Fibroblast of skin of right quadriceps (primary cell): ENCODE measurements at places on chromosomes 5 and 9.

- no peak for DNase-seq
These were observed 109.1 kb downstream of the INIP start for GRCh38 chr9:112608851-112609250.

DNA sequence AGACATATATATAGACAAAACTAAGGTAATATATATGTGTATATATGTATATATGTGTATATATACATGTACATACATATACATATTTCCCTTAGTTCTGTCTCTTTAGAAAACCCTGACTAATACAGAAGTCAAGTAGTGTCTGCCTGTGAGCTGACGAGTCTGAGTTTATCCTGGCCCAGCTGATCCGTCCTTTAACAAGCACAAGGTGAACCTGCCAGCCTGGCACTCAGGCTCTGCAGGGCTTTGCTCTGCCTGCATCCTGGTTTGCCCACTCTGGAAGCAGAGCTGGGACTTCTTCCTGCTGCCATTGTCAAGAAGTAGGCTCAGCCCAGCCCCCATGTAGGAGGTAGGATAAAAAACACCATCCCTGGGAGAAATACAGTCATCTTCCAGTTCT lies 388.0 kb downstream of the ICE1 start:
- DNase-seq: no peak

DNA sequence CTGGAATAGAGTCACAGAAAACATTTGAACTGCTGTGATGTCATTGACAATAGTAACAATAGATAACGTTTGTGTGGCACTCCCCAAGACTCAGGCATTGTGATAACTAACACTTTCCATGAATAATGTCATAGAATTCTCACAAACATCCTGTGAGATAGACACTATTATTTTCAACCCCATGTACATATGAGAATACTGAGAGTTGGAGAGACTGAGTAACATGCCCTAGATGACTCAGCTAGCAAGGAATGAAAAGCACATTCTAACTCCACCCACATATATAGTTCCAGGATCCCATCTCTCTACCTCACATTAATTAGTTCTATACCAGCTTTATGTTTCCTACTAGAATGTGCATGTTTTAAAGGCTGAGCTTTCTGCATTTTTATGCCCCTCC lies 71.4 kb downstream of the ASTN2 start:
- peak; percentile 2 for DNase-seq

DNA sequence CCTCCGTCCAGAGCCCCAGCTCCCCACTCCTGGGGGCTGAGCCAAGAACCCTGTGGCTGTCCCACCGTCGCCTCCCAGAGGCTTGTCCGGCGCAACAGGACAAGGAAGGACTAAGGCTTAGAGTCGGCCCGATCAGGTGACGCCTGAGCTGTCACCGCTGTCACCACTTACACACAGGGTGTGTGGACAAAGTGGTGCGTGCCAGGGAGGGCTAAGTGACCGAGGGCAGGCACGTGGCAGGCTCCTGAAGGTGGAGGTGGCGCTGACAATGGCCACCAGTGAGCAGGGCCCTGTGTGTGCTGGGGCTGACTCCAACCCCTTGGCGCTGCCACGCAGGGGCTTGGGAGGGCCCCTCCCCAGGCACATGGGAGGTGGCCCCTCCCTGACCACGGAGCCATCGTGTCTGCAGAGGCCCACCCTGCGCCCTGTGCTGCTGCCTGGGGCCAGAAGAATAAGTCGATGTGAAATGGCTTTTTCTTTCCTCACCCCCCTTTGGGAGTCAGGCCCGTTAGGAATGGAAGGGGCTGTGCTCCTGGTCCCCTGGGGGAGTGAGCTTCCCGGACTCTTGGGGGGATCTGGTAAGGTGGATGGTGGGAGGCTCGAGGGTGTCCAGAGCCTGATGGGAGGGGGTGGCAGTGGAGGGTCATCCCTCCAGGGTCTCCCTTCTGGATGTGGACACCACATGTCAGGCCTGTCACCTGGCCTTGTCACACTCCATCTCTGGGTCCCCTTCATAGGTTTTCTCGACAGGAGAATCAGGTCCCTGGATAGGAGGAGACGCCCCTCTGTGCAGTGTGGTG lies 2.6 kb upstream of the GPSM1 start:
- DNase-seq: no peak

GRCh38 chr9:18297056-18297841 lies 176.7 kb upstream of the ADAMTSL1 start:
- DNase-seq: peak; percentile 63

- DNase-seq: no peak
These were observed 96.7 kb upstream of the SMIM23 start for GRCh38 chr5:171688696-171689495.

- DNase-seq: no peak
These were observed 210.6 kb downstream of the ATP10B start for GRCh38 chr5:160641405-160641804.

- no peak for DNase-seq
These were observed 297.8 kb downstream of the CWC27 start for GRCh38 chr5:65066387-65067146.

DNA sequence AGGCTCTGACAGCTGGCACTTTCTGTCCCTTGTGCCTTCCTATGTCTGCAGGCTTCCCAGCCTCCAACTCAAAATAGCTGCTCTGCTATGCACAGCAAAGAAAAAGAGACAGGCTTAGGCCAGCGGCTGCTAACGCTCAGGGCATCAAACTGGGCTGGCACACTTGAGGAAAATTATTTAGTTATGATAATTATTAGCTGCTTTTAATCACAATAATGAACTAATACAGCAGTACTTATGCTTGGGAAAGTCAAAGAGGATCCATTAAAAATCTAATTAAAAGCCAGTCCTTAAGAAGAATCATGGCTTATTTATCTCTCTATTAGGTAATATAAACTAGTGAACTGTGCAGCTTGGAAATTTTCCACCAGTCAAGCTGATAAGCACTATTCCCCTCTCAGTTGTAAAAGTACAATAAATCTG lies 233.2 kb downstream of the SLIT3 start:
- DNase-seq: no peak

DNA sequence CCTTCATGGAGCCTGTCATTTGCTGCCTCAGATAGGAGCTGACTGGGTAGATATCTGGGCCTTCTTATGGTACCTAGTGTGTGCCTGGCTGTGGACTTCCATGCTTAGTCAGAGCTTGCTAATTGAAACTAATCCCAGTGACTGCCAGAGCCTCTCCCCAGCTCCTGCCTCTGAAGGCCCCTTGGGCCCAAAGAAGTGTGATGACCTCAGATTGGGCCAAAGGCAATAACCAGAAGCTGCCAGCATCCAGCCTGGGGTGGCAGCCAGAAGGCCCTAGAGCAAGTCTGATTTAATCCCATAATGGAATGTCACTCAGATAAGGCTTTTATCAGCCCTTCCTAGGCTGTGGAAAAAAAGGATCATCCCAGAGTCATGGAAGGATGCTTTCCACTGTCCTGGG lies 17.1 kb upstream of the CDC23 start:
- peak; percentile 22 for DNase-seq

- DNase-seq: no peak
These were observed 96.1 kb downstream of the JAKMIP2 start for GRCh38 chr5:147686421-147686820.
